ENCODE measurements at places on chromosomes 6 and 20.
A peak's percentile ranks its signal among the peaks of the same experiment; 100 is the strongest.

- peak; percentile 6 for DNase-seq
Measured at GRCh38 chr20:43925801-43926200, 11.1 kb downstream of the TOX2 start.

DNA sequence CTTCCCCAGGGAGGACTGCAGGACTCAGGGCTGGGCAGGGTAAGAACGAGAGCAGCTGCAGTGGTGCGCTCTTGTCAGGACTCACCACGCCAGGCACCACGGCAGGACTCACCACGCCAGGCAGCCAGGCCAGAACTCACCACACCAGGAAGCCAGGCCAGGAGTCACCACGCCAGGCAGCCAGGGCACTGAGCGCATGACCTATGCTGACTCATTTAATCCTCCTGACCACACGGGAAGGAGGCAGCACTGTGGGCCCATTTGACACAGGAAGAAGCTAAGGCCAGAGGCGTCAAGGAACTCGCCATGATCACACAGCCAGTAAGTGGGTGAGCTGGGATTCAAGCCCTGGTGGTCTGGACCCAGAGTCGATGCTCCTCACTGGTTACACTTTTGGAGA is 189.3 kb downstream of the PREX1 start:
- DNase-seq = no peak

DNA sequence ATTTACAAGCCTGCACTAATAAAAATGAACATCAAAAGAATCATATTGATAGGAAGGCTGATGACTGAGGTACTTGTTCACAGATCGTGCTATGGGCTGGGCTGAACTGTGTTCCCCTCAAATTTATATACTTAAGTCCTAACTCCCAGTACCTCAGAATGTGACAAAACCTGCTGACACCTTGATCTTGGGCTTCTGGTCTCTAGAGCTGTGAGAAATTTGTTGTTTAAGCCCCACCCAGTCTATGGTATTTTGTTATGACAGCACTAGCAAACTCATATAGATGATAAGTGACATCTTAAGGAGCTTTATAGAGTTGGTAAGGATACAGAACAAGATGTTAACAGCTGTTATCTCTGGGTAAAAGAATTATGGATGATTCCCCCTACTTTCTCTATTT is 13.8 kb downstream of the UBE2V1 start:
- no peak for DNase-seq

DNA sequence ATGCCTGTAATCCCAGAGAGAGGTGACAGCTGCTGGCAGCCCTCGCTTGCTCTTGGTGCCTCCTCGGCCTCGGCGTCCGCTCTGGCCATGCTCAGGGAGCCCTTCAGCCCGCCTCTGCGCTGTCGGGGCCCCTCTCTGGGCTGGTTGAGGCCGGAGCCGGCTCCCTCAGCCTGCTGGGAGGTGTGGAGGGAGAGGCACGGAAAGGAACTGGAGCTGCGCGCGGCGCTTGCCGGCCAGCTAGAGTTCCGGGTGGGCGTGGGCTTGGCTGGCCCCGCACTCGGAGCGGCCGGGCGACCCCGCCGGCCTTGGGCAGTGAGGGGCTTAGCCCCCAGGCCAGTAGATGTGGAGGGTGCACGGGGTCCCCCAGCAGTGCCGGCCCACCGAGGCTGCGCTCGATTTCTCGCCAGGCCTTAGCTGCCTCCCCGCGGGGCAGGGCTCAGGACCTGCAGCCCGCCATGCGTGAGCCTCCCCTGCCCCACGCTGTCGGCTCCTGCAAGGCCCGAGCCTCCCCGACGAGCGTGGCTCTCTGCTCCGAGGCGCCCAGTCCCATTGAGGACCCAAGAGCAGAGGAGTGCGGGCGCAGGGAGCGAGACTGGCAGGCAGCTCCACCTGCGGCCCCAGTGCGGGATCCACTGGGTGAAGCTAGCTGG is 34.6 kb downstream of the C6orf52 start:
- DNase-seq = no peak

DNA sequence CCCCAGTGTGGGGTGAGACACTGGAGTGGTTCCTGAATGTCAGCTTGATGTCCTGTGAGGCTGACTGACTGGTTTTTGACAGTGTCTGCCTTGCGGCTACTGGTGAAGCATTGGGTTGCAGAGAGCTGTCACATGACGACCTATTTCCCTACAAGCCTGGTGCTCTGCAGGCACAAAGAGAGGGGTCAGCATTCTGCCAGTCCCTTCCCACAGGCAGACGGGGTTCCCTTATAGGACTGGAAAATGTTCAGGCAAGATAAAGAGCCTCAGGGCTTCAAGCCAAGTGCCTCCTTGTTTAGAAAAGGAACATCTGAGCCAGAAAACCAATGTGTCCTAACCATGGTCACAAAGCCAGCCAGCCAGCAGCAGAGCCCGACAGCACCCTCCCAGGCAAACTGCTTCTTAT is 11.0 kb downstream of the LY86 start:
- no peak for DNase-seq

GRCh38 chr6:22362361-22362760 is 65.5 kb upstream of the PRL start:
- no peak for DNase-seq

- DNase-seq = no peak
Measured at GRCh38 chr6:168601111-168601510, 160.1 kb downstream of the SMOC2 start.

DNA sequence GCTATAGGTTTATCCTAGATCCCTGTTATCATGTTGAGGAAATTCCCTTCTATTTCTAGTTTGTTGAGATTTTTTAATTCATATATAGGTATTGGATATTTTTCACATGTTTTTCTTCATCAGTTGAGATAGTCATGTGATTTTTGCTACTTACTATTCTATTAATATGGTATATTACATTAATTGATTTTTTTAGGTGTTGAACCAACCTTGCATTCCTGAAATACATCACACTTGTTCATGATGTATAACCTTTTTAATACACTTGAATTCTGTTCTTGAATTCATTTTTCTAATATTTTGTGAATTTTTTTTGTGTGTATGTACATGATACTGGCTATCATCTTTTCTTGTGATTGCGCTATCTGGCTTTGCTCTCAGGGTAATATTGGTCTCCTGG is 25.5 kb upstream of the CAP2 start:
- DNase-seq = no peak

- DNase-seq = peak; percentile 68
Measured at GRCh38 chr6:96626759-96627364, 63.9 kb downstream of the FHL5 start.

Data from NAMALWA (cell line).